ENCODE measurements at places on chromosomes 4 and X.

GRCh38 chr4:126976850-126977632, 655.7 kb upstream of the INTU start:
- DNase-seq: no peak

- no peak for DNase-seq
These were observed 117.2 kb upstream of the DDX53 start for GRCh38 chrX:22882543-22882942.

DNA sequence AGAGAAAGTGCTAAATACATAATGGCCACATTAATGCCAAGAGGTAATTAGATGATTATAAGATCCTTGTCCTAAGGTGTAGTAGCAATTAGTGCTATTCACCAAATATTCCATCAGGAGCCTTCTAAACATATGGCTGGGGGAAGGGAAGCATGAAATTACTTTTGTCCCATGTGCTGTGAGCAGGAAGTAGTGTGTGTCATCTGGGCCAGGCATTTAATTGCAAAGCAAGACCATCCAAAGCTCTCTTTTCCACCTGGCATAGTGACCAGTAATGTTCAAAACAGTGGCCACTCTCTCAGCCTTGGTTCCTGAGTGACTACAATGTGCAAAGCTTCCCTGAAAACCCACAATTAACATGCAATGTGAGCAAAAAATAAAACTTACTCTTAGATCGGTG, 144.2 kb upstream of the FAM241A start:
- no peak for DNase-seq

DNA sequence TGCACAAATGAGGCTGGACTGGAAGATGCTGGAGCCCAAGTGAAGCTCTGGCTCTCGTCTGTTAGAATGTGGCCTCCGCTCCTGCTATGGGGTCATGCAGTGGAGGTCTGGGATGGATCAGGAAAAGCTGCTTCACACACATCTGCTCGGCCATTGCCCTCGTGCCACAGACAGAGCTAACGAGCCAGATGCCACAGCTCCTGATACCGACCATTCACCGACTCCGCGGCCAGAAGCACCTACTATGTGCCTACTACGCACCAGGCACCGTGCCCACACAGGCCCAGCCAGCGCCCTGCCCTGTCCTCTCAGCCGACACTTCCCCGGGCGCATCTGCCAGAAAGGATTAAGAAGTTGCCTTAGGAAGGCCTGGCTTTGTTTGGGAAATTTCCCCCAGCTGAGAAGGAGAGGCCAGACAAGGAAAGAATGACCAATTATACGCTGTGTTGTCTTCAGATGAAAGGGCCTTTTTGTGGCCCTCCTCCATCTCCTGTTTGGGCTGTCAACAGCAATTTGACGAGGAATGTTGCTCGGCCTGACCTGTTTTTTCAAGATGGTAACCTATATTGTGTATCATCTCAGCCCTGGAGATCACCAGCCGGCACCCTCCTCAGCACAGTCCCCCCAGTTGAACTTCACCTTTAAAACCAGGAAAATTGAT, 34.3 kb downstream of the HMX1 start:
- no peak for DNase-seq

GRCh38 chrX:109987884-109988283, 15.0 kb upstream of the TMEM164 start:
- DNase-seq: no peak

DNA sequence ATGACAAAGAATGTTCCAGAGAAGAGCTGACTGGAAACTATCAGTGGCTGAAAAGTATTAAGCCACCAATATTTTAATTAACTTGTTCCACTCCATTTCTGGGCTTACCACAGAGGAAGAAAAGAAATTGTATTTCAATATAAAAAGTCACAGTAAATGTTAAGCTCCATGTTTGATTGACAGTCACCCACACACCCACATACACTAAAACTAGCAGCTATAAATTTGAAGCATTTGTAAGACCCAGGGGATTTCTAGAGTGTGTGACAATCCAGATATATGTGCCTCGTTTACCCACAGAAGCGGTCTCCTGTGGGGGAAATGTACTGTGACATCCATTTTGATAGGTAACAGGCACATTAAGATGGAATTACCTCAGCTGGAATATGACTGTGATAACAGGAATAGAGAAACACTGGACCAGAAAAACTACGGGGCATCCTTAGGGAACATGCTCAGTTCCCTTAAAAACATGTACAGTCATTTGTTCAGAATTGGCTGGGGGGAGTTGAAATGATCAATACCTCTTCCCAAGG, 39.0 kb upstream of the RASGEF1B start:
- no peak for DNase-seq

DNA sequence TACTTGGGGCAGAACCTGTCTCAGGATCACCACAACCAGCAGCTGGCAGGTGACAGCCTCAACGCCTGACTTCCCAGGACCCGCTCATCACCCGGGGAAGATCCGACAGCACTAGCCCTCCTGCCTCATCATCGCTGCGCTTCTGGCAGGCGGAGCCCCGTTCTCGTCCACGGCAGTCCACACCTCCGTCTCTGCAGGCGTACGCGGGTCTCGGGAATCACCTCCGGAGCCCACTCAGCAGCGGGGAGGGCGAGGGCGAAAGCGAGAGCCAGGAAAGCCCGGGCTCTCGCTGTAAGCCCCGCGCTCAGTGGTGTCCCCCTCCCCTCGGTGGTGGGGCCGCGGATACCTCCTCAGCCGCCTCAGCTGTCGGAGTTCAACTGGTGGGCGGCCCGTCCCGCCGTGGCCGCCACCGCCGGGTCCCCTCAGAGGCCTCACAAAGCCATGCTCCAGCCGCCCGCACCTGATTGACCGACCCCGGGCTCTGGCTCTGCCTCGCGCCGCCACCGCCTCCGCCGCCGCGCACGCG, 518 bp upstream of the CNKSR2 start:
- DNase-seq: no peak

DNA sequence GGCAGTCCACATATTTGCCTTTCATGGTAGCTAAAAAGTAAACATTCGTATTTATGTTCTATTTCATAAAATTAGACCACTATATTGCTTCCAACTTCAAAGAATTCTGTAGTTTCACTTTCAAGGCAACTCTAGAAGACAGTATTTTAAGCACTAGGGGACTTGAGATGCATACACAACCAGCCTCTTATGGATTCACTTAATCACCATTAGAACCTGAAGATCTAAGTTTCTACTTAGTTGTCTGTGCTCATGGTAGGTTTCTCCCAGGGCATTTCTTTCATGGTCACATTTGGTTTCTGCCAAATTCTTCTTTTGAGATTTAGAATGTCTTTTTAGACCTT, 209.9 kb upstream of the HCCS start:
- no peak for DNase-seq

- DNase-seq: no peak
These were observed 94.6 kb downstream of the PPP2R2C start for GRCh38 chr4:6377626-6378492.

GRCh38 chr4:53859305-53859704, 205.1 kb downstream of the CHIC2 start:
- DNase-seq: no peak

- DNase-seq: no peak
These were observed 100.3 kb downstream of the SLC34A2 start for GRCh38 chr4:25755911-25756310.

GRCh38 chrX:39214387-39215126, 413.3 kb downstream of the MID1IP1 start:
- no peak for DNase-seq

DNA sequence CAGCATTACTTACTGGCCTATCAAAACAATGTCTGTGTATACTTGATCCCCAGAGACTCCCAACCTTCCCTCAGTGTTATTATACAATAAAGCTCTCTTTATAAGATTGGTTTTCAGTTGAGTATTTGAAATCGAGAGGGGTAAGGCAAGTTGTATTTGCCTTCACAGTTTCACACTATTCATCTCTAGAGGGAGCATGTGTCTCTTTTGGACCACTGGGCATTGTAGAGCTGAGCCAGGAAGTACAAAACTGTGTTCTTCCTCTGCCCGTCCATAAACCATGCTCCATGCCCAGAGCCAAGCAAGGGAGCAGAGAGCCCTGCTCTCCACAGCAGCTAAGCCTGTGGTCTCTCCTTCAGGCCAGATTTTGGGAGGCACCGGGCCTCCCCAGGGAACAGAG, 61.5 kb upstream of the HHIP start:
- DNase-seq: no peak

DNA sequence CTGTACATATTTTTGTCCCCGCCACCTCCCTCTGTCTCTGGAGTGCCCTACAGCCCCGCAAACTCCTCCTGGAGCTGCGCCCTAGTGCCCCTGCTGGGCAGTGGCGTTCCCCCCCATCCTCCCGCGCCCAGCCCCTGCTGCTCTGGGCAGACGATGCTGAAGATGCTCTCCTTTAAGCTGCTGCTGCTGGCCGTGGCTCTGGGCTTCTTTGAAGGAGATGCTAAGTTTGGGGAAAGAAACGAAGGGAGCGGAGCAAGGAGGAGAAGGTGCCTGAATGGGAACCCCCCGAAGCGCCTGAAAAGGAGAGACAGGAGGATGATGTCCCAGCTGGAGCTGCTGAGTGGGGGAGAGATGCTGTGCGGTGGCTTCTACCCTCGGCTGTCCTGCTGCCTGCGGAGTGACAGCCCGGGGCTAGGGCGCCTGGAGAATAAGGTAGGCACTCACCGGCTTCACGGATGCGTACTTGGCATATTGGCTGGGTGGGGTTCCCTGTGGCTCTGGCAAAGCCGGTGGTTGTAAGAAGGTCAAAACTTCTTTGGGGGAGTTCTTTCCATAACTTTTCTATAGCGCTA, 653 bp downstream of the HHIP start:
- no peak for DNase-seq

- DNase-seq: no peak
These were observed 2361.6 kb upstream of the AGA start for GRCh38 chr4:179803857-179804256.

DNA sequence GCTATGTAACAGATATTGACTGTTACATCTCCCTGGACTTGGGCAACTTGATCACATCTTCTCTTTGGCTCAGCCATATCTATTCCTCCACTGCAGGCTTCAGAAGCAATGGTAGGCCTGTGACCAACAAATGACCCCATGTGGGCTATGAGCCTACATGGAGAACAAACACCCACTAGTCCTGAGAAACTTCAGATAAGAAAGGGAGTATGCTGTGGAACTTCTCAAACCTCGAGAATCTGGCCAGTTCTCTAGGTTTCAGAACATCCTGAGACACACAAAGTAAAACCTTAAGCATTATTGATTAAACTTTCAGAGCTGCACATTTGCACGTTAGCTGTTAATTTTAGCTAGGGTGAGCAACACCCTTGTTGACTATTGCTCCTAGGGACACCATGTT, 16.3 kb downstream of the RBMX2 start:
- no peak for DNase-seq

GRCh38 chr4:35105486-35105885, 1138.8 kb downstream of the ARAP2 start:
- DNase-seq: no peak

DNA sequence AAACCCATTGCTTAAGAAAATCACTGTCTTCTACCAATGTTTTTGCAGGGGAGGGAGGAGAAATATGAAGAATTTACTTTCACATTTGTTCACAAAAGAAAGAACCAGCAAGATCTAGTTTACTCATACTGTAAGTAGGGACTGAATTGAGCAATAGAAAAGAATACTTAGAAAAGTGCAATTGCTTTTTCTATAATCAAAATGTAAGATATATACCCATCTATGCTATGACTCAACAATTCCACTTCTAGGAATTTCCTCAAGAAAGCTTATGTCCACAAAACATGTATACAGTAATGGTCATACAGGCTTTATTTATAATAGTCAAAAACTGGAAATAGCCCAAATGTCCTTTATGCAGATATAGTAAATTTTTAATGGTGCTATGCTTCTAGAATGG, 196.4 kb downstream of the LRBA start:
- DNase-seq: no peak

GRCh38 chrX:13469963-13470684, 99.3 kb upstream of the EGFL6 start:
- DNase-seq: no peak

GRCh38 chr4:14856062-14856933, 146.0 kb upstream of the CPEB2 start:
- no peak for DNase-seq

DNA sequence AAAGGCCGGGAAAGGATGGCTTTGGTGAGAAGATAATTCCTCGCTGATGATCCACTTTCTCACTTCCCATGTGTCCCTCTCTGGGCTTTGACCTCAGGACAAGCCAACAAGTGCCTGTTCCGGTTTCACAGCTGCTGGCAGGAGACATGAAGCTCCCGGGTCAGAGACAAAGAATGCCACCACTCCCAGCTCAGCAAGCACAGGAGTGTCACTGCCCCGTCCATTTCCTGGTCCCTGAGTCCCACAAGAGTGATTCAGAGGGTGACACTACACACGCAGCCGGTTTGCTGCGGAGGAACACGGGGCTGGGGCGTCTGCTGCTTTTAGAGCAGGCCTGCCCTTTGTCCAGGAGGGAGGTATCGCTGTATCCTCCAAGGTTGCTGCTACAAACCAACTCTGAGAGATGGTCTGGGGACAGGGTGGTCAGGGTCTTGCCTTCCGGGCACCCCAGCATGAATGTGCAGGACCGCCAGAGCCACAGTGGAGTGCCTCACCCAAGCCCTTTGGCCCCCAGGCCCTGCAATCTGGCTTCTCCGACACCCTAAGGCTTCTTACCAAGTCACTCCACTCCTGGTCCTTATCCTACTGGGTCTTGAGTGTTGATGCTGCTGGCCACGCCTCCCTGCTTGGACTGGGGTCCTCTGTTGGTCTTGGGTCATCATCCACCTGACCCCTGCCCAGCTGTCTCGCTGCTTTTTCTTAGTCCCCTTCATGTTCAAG, 49.5 kb downstream of the CPZ start:
- DNase-seq: no peak

- no peak for DNase-seq
These were observed 1093.0 kb upstream of the TENM3 start for GRCh38 chr4:181150191-181150590.

DNA sequence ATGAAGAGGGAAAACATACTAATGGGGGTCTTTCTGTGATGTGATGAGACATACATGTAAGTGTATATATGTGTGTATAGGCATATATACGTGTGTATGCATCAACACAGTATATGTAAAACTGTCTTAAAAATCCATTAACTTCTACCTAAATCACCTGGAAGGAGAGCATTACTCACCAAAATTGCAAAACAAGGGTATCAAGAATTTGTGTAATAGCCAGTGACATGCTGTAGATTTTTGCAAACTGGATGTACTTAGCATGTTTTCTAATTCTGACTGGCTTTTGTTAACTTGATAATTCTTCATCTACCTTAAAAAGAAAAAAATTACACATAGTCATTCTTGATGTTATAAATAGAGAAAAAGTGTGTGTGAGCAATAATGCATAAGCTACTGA, 104.7 kb downstream of the PRRG1 start:
- DNase-seq: no peak

DNA sequence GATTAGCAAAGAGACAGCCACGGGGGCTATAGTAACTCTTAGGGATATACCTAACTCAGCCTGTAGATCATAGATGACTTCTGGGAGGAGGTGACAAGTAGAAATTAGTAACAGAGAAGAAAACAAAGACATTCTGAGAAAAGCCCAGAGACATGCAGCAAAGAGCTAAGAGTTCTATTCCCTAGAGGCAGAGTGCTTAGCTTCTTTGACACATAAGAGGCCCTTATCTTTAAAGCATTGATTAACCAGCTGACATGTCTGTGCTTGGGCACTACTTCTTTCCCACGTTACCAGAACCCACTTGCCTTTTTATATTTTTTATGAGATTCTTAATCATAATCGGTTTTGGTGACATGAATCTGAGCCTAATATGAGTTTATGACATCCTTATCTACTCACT, 179.5 kb downstream of the GABRB1 start:
- DNase-seq: no peak
